Stimulated activated CD8-positive, alpha-beta memory T cell treated with anti-CD3 and anti-CD28 coated beads, Interleukin-2, amount 100 ng/mL, for 48 hours (primary cell): ENCODE measurements at places on chromosomes 1 and 21.
A peak's percentile ranks its signal among the peaks of the same experiment; 100 is the strongest.

- no peak for DNase-seq
Observed at GRCh38 chr1:4978660-4979390, 324.4 kb downstream of the AJAP1 start.

GRCh38 chr1:12232221-12232620 lies 2.4 kb downstream of the VPS13D start:
- DNase-seq: no peak

DNA sequence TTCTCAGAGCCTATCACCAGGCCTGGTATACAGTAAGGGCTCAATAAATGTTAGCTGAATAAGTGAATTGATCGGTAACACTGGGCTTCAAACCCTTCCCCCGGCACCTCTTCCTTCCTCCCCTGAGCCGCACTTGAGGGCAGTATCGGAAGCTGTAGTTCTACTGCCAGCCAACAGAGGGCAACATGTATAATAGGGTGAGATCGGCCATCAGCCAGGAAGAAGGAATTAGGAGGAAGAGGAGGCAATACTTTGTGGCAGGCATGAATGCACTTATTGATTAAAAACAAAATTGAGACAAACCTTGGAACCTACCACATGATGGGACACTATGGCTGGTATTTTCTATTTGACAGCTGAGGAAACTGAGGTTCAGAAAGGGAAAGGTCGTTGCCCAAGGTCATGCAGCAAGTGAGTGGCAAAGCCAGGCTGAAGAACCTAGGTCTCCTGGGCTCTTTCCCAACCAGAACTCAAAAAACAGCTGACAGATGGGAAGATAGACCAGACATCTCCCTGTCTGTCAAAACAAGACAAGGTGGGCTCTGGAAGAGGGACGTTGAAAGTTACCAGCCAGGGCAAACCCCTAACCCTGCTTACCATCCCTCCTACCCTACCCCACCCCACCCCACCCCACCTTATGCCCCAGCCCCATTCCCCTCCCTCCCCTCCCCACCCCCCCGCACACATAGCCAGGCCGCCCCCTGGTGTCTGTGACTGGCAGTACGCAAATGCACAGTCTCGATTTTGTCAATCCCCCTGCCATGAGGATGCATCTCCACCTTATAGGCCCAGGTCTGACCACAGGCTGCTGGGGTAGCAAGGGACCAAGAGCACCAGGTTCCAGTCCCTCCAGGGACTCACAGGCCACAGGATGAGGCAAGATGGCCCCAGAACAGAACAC lies 107.3 kb upstream of the RUNX3 start:
- peak; percentile 54 for DNase-seq

DNA sequence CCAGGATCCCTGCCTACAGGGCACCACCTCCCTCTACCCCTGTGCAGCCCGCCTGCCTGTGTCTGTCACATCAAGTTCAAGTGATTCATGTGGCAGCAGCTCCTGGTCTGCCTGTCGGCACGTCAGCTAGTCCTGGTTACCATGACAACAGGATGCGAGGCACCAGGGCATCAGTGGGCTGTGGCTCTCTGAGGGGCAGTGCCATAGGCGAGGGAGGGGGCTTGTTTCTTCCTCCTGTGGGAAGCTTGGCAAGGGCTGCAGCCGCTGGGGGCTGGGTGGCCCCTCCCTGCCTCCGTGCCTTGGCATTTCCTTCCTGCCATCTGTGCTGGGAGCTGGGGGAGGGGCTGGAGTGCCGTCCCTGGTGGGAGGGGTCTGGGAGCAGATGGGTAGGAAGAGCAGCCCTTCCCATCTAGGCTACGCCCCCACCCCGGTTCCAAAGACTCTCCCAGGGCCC lies 43.1 kb downstream of the FOXO6 start:
- no peak for DNase-seq

GRCh38 chr1:17108786-17109185 lies 10.5 kb downstream of the PADI2 start:
- no peak for DNase-seq

DNA sequence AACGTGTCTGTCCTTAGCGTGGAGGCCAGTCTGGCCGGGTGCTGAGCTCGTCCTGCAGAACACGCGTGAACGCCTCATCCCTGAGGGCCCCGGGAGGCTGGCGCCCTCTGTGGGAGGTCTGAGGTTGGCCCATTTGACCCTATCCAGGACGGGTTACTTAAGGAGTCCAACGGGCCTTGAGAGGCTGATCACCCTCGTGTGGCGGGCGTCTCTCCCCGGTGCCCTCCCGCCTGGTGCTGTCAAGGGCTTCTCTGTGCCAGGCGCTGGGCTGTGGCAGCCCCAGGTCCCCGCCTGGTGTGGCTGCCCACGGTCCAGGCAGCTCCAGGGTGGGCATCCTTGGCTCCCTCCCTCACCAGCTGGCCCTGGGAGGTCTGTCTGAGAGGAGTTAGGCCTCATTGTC lies 9.7 kb downstream of the SKI start:
- no peak for DNase-seq

DNA sequence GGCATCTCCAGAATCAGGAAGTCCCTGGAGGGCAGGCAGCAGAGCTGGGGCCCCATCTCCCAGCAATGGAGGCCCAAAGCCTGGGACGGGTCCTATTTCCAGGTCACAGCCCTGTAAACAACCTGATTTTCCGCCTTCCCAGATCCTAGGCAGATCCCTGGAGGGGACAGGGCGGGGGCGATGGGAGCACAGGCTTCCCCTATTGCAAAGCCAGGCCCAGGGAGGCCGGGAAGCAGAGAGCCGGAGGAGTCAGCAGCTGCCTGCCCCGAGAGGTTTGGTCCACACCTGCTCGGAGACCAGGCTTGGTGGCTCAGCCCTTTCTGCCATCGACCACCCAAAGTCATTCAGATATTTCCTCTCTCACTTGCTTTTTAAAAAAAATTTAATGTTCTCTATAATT lies 29.2 kb downstream of the CASZ1 start:
- no peak for DNase-seq

- no peak for DNase-seq
Observed at GRCh38 chr1:19345391-19345790, 33.3 kb downstream of the SLC66A1 start.

DNA sequence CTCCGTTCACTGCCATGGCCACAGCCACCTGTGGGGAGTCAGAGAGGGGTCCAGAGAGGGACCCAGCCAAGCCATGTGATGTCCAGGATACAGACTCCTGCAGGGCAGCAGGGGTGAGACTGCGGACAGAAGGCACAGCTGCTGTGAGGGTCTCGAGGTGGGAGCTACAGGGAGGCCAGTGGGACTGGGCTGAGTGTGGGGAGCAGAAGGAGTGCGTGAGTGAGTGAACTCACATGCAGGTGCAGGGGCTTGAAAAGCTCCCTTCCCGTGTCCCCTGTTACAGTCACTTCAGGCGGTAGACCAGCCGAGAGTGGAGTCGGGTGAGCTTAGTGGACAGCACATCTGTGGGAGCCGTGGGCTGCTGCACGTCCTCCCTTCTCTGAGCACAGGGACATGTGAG lies 42.4 kb downstream of the S100B start:
- no peak for DNase-seq

GRCh38 chr1:221469476-221469875 lies 272.4 kb downstream of the DUSP10 start:
- DNase-seq: no peak

- no peak for DNase-seq
Observed at GRCh38 chr1:204417074-204417997, 5.7 kb upstream of the PPP1R15B start.

- DNase-seq: peak; percentile 32
Observed at GRCh38 chr1:2554621-2555387, 1.4 kb upstream of the TNFRSF14 start.

- no peak for DNase-seq
Observed at GRCh38 chr1:206693029-206693428, 8.3 kb downstream of the MAPKAPK2 start.

- DNase-seq: no peak
Observed at GRCh38 chr1:177278626-177279390, 108.0 kb downstream of the BRINP2 start.

- DNase-seq: no peak
Observed at GRCh38 chr1:50591598-50591997, 168.4 kb upstream of the DMRTA2 start.

- no peak for DNase-seq
Observed at GRCh38 chr1:89069951-89070350, 4.9 kb upstream of the GBP1 start.
